CD4-positive, alpha-beta T cell (primary cell): ENCODE measurements at places on chromosomes 5 and 9. TPM values are rescaled to one million over a fixed set of nuclear protein-coding genes. Genes with fewer than 3 reads are reported as not detected.
A peak's percentile ranks its signal among the peaks of the same experiment; 100 is the strongest.

DNA sequence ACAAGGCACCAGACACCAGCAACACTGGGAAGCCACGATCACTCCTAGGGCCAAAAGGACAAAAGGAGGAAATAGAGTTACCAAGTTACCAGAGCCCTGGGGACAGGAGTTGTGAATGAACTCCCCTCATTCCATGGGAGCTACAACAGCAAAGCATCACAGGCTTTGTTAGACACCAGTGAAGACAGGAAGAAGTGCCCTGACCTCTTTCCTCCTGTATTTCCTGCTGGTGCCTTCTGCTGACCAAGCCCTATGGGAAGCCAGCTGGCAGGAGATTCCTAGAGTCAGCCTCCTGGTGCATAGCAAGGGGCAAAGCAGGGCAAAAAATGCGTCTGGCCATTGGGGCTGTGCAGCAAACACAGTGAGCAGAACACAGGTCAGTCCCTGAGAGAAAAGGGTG is 374.7 kb downstream of the ZSWIM6 start:
- H3K4me3 ChIP-seq: no peak overlapping the region
- DNase-seq: no peak
- H3K4me1 ChIP-seq: no peaks in the 10 kb centered on the region
- no peaks in the 10 kb centered on the region for H3K36me3 ChIP-seq
- peaks cover 2% of the 10 kb centered on the region for H3K27me3 ChIP-seq

GRCh38 chr5:155651-156410 is 35.5 kb upstream of the LRRC14B start:
- H3K27me3 ChIP-seq: peaks cover 5% of the 10 kb centered on the region
- no peak overlapping the region for H3K27ac ChIP-seq
- no peak for DNase-seq
- no peaks in the 10 kb centered on the region for H3K4me1 ChIP-seq
- no peak overlapping the region for H3K4me3 ChIP-seq

GRCh38 chr5:142499591-142500226 is 174.9 kb upstream of the SPRY4 start:
- no peaks in the 10 kb centered on the region for H3K4me1 ChIP-seq
- no peaks in the 10 kb centered on the region for H3K36me3 ChIP-seq
- H3K27me3 ChIP-seq: no peaks in the 10 kb centered on the region
- no peak overlapping the region for H3K4me3 ChIP-seq
- H3K27ac ChIP-seq: no peak overlapping the region
- DNase-seq: no peak

GRCh38 chr5:103452089-103452488 is 110.5 kb downstream of the NUDT12 start:
- DNase-seq: no peak
- H3K27me3 ChIP-seq: no peaks in the 10 kb centered on the region
- H3K27ac ChIP-seq: no peak overlapping the region
- H3K4me3 ChIP-seq: no peak overlapping the region
- no peaks in the 10 kb centered on the region for H3K36me3 ChIP-seq

DNA sequence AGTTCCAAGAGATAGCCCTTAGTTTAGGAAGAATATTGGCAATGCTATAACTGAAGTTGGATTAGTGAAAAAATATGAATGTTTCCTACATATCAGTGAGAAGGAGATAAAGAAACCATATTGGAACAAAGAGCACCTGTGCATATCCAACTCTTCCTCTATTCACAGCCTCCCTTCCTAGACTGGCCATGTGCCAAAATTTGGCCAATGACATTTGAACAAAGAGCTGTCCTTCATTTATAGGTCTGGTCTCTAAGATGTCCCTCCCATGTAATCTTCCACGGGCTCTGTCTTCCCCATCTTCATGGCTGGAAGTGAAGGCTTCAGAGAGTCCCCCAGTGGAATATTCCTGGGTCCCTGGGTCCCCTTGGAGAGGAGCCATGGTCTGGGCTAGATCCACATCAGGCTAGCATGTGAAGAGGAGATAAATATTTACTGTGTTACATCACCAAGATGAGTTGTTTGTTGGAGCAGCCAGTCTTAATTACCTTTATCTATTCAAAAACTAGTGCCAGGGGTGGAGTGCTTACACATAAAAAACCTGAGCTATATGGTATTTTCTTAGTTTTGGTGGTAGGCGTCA is 190.0 kb upstream of the S1PR3 start:
- H3K36me3 ChIP-seq: no peaks in the 10 kb centered on the region
- DNase-seq: no peak
- H3K27ac ChIP-seq: no peak overlapping the region
- no peaks in the 10 kb centered on the region for H3K4me1 ChIP-seq
- H3K4me3 ChIP-seq: no peak overlapping the region

GRCh38 chr9:79969393-79970145 is 397.8 kb downstream of the TLE4 start:
- no peak overlapping the region for H3K27ac ChIP-seq
- no peak overlapping the region for H3K4me3 ChIP-seq
- no peak for DNase-seq
- H3K27me3 ChIP-seq: no peaks in the 10 kb centered on the region
- H3K4me1 ChIP-seq: no peaks in the 10 kb centered on the region

GRCh38 chr5:165083394-165083793 is 1578.0 kb downstream of the MAT2B start:
- H3K27me3 ChIP-seq: no peaks in the 10 kb centered on the region
- H3K36me3 ChIP-seq: no peaks in the 10 kb centered on the region
- H3K4me1 ChIP-seq: no peaks in the 10 kb centered on the region
- no peak for DNase-seq
- H3K4me3 ChIP-seq: no peak overlapping the region

- H3K36me3 ChIP-seq: no peaks in the 10 kb centered on the region
- no peak for DNase-seq
- no peak overlapping the region for H3K4me3 ChIP-seq
- H3K27me3 ChIP-seq: no peaks in the 10 kb centered on the region
- H3K4me1 ChIP-seq: no peaks in the 10 kb centered on the region
- H3K27ac ChIP-seq: no peak overlapping the region
These were observed 156.4 kb upstream of the RFX3 start for GRCh38 chr9:3682186-3682585.

DNA sequence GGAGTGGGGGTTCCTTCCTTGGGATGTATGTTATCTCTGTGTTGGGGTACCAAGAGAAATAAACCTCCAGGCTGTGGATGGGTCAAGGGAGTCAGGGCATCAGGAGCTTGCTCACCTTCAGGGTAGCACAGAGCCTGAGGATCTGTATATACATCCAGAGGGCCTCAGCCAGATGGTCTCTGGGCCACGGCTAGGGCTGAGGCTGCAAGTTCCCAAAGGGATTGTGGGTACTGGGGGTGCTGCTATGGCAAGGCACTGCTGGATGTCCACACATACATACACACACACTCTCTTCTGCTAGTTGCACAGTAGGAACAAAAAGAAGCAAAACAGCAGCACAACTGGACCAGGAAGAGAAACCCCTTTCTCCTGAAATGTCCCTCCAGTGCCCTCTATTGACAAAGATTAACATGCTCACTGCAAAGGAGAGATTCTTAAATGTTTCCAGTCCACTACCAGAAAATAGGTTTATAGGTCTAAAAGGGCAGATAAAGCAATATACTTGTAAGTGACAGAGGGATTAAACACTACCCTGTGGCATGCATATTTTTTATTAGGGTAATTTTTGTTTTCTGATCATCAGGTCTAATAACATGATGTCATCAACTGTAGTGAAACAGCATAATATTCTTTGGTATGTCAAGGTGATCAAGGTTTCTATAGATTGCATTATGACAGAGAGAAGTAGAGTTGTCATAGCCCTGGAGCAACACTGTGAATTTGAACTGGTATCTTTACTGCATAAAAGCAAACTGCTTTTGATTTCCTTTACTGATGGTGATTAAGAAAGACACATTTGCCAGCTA is 56.3 kb upstream of the KCNN2 start:
- DNase-seq: no peak
- H3K27ac ChIP-seq: no peak overlapping the region
- H3K4me3 ChIP-seq: no peak overlapping the region
- H3K27me3 ChIP-seq: no peaks in the 10 kb centered on the region
- H3K36me3 ChIP-seq: no peaks in the 10 kb centered on the region
- no peaks in the 10 kb centered on the region for H3K4me1 ChIP-seq

DNA sequence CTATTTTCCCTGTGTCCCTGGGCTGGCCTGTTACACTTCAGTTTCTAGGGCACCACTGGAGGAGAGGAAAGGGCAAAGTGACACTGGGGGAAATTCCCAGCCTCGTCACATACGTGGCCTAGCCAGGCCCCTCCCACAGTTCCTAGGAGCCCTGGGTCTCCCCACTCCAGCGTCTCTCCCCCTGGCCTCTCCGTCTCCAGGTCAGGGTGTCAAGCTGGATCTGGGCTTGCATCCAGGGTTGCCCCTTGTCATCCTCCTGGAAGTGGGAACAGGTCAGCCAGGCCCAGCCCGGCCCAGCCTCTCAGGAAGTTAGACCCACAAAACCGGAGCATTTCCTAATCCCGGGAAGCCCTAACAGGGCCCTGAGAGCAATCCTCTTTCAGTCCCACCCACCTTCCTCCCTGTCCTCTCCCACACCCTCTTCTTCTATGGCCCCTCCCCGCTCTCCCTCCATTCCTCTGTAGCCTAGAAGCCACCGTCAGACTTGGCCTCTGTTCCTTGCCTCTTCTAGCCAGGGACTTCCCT is 4.7 kb upstream of the TNIP1 start:
- peak; percentile 37 for DNase-seq
- no peaks in the 10 kb centered on the region for H3K27me3 ChIP-seq
- peak overlapping the region; percentile 53 for H3K4me3 ChIP-seq
- H3K27ac ChIP-seq: peak overlapping the region; percentile 51
- H3K4me1 ChIP-seq: peaks cover 65% of the 10 kb centered on the region

The RORB gene
- total RNA-seq: not detected

The TYRP1 gene
- total RNA-seq: not detected

The ADRA1B gene
- not detected for total RNA-seq

The IL17B gene
- total RNA-seq: not detected

The ANKDD1B gene
- 0.30 TPM for total RNA-seq
